ENCODE measurements at places on chromosomes 3 and 15.
A peak's percentile ranks its signal among the peaks of the same experiment; 100 is the strongest.

DNA sequence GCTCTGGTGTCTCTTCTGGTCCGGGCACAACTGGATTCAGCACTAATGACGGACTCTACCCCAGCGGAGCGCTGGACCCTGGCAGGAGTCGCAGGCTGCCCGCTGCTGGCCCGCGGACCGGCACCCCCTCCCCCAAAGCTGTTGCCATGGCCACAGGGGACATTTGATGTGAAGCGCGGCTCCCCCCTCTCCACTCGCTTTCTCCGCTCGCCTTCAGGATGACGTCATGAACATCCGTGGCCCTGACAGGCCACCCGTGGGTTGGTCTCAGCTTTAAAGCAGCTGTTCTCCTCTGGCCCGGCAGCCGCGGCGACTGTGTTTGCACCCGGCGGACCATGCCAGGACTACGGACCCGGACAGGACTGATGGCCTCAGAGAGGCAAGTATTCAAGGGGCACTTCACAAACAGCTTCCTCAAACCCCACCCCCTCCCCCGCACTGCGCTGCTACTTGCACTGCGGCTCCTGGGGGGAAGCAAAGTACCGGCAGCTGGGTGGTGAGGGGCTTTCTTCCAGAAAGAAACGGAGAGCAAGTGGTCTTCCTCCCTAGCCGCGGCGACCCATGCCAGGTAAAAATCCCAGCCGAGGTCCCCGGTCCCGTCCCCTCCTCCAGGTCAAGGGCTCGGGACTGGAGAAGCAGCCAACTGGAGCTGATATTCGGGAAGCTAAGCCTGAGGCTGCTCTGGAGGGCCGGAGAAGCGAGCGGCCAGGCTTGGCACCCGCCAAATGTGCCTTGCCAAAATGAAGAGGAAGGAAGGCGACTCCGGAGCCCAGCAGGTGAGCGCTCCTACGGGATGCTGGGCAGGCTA is 16.6 kb upstream of the AEN start:
- DNase-seq, result no peak

DNA sequence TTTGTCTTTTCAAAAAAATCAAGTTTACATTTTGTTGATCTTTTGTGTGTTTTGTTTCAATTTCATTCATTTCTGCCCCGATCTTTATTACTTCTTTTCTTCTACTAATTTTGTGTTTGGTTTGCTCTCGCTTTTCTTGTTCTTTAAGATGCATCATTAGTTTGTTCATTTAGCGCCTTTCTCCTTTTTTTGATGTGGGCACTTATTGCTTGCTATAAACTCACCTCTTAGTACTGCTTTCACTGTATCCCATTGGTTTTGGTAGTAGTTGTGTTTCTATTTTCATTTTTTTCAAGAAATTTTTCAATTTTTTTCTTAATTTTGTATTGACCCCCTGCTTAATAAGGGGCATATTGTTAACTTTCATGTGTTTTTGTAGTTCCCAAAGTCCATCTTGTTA is 34.4 kb downstream of the PRKCI start:
- no peak for DNase-seq

- no peak for DNase-seq
Measured at GRCh38 chr3:145903472-145904013, 257.4 kb downstream of the PLOD2 start.

DNA sequence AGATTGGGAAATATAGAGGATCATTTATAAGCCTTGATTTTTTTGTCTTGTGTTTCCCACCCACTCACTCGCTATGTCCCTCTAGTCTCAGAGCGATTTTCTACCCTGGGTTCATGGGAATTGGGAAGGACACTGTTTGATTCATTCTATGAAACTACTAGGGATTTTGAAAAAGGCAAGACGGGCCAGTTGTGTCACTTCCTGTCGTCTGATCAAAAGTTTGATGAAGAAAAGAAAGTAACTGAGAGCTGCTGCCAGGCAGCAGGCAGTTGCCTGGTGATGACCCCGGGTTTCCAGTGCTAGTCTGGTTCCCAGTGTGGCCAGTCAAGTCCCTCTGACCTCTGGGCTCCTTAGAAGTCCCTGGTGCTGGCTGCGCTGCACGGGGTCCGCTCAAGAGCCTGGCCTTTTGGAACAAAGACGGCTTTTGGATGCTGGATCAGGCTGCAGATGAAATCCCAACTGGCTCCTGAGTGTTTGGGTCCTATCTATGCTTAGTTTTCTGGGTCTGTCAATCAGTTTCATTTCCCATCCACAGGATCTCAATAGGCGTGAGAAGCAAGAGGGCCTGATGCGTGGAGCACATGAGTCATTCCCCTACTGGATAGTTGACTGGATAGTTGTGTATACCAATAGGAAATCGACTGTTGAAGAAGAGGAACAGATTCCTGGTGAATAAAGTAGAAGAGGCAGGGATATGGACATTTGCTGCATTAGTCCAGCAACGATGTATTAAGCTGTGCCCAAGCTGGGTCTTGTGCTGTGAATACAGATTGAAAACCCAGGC is 89.7 kb downstream of the EEFSEC start:
- peak; percentile 28 for DNase-seq

GRCh38 chr3:171614318-171614921 is 154.2 kb upstream of the TNIK start:
- DNase-seq, result peak; percentile 18

DNA sequence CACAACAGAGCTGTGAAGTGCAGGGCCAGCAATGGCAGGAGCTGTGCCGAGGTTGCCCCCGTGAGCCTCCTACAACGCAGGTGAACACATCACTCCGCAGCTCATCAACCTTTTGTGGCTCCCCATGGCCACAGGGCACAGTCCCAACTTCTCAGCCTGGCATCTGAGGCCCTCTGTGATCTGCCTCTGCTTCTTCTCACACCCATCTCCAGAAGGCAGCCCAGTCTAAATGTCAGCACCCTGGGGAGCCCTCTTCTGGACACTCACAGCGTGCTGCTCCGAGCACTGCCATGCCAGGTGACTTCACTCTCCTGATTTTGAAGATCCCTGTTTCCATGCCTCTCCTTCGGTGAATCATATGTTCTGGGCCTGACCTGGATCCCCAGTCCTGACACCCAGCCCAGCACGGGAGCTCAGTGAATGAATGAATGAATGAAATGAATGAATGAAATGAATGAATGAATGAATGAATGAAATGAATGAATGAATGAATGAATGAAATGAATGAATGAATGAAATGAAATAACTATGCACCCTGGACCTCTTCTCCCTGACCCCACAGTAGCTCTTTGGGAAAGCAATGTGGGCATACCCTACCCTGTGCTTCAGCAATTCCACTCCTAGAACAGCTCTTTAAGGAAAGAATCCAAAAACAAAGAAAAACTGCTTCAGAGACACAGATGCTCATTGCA is 17.9 kb upstream of the SKIC8 start:
- DNase-seq, result peak; percentile 41

DNA sequence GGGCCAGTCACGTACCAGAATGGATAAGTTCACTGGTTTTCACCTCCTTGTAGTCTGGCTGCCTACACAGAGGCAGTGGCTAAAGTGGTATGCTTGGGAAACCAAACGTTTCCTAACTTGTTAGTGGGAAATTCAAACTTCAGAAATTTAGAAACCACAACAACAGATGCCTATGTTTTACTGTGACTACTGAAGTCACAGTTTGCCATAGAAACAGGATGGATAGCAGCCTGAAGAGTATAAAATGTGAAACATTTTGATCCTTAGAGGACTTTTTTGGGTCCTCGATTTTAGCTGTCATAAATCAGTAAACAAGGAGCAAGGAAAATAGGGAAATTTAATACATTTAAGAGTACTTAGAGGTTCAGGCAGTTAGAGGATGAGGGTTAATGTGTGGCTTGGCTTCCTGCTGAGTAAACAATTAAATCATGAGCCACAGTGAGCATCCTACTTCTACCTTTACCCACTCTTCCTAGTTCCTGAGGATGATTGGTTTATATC is 48.6 kb downstream of the CMSS1 start:
- peak; percentile 44 for DNase-seq

- no peak for DNase-seq
Measured at GRCh38 chr3:80676866-80677265, 909.1 kb upstream of the ROBO1 start.

DNA sequence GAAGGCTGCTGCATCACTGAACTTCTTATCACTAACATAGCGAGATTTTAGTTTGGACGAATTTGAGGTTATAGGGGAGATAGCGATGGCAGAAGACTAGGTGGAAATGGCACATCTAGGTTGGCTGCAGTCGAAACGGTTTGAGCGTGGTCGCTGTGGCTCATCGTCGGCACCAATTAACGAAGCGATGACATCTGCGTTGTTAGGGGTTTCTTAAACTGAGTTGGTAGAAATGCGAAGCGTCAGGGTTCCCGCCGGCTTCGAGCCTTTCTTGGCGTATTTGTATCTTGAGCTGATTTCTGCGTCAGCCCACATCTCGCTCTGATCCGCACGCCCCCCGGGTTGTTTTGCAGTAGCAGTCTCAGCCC is 319 bp downstream of the LNP1 start:
- peak; percentile 72 for DNase-seq

DNA sequence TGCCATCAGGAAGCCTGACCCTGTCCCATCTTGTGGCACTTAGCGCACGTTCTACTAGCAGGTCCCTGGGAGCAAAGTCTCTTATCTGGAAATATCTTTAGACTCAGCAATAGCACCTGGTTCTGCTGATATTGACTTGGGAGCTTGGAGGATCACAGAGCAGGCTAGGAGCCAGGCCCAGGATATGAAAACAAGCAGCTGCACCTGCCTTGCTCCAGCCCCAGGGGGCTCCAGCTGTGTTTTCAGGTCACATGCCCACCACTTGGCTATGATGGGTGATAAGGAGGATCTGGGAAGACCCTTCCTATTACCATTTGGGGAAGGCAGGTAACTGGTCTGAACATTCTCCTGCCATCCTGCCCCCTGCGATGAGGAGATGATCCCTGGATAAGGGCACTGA is 87.8 kb downstream of the C3orf70 start:
- no peak for DNase-seq

DNA sequence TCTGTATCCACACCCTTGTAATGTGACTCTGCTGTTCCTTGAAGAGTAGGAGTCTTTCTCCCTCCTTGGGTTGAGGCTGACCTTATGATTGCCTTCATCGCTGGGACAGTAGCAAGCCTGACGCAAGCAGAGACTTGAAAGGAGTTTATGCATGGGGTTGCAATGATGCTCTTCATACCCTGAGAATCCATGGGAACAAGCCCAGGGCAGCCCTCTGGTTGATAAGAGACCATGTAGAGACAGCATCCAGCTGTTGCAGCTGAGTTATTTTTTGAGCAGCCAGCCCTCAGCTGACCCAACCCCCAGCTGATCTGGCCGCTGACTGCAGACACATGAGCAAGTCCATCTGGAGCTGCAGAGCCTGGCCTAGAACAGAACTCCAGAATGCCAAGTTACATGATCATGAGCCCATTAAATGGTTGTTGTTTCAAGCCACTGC is 60.6 kb upstream of the ARNT2 start:
- DNase-seq, result no peak

DNA sequence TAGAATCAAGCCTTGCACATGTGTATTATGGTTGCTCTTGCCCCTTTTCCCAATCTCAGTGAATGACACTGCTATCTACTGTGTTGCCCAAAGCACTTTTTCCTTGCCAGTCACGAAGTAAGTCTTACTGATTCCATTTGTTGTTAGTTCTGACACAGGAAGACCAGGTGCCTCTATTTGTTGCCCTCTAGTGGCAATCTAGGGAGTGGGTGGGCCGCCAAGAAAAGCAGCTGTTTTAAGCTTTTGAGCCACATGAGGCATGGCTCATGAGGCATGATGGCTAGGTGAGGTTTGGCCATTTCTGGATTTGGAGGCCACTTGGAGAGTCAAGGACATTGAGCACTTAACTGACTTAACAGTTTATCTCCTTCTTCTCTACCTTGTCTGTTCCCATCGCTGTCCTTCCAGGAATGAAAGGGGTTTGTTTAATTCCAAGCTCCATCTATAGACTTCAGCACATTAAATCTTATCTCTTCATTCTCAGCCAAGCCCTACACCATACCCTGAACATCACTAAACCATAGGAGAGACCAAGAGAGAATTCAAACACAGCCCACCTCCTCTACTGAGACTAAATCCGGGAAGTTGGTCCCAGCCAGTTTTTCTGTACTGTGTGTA is 103.1 kb downstream of the HCN4 start:
- DNase-seq, result peak; percentile 59

- peak; percentile 0 for DNase-seq
Measured at GRCh38 chr3:139982404-139982803, 47.4 kb downstream of the CLSTN2 start.

DNA sequence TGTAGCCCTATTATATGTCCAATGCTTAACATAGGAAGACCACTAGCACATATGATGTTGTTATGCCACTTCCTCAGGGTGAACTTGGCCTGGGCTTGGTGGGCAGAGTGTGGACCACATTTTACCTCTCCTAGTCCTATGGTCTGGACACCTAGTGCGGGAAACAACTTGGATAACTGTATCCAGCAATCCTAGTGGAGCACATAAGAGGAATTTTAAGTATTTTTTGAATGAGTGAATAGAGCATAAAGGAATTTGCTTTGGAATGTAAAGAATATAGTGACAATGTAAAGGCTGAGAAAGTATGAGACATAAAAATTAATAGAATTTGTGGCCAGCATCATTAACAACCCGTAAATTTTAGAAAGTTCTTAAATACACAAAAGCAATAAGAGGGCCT is 528.9 kb downstream of the IGSF11 start:
- no peak for DNase-seq

DNA sequence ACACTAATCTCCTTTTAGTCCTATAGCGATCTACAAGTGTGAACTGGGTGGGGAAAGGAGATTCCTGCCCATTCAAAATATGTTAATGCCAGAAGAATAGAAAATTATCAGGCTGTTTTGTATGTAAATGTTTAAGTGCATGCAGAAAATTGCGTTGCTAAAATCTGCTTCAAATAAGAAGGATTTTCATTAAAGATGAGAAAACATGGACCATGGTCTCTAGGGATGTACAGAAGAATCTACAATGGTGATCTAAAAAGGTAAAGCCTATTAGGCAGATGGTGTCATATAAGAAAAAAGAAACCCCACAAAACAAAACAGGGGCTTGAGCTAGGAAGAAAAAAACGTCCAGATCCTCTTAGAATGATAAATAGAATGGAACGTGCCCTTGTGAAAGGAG is 287.5 kb upstream of the ROBO1 start:
- DNase-seq, result no peak

DNA sequence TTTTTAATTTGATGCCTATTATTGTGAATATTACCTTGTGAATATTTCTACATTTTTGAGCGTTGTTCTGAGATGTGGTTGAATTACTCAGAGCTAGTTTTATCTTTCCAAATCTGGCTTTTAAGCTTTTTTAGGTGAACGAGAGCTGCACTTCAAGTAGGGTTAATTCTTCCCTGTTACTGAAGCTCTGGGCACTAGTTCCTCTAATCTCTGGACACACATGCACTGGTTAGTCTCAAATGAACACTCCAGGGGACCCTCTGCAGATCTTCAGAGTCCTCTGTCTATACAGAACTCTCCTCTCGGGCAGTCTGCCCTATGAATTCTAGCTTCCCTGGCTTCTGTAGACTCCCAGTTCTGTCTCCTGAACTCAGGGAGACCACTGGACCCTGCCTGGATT is 237.5 kb upstream of the TBC1D5 start:
- no peak for DNase-seq

- peak; percentile 58 for DNase-seq
Measured at GRCh38 chr3:33186524-33187367, 31.9 kb downstream of the SUSD5 start.

All from ELR (cell line).